Activated CD8-positive, alpha-beta memory T cell treated with anti-CD3 and anti-CD28 coated beads, Interleukin-2, amount 50 U/mL, for 48 hours (primary cell): ENCODE measurements at places on chromosomes 7 and 10.

DNA sequence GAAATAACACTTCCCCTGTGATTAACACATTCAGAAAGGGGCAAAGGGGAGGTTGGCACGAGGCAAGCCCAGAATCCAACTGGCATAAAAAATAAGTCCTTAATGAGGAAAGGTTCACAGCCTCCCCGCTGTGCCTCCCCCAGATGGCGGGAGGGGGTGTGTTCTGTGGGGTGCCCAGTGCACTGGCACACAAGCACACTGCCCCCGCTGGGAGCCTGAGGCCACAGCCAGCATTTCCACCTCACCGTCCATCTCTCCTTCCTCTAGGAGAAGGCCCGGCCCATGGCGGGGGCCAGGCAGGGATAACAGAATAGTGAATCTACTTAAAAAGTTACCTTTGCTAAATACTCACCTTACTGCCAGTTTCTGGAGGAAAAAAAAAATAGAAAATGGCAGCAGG lies 43.2 kb downstream of the PRKAG2 start:
- DNase-seq = no peak

- DNase-seq = no peak
These were observed 28.8 kb upstream of the KMT2E start for GRCh38 chr7:104985259-104985617.

- DNase-seq = no peak
These were observed 204.3 kb downstream of the DGKB start for GRCh38 chr7:14698239-14698638.

DNA sequence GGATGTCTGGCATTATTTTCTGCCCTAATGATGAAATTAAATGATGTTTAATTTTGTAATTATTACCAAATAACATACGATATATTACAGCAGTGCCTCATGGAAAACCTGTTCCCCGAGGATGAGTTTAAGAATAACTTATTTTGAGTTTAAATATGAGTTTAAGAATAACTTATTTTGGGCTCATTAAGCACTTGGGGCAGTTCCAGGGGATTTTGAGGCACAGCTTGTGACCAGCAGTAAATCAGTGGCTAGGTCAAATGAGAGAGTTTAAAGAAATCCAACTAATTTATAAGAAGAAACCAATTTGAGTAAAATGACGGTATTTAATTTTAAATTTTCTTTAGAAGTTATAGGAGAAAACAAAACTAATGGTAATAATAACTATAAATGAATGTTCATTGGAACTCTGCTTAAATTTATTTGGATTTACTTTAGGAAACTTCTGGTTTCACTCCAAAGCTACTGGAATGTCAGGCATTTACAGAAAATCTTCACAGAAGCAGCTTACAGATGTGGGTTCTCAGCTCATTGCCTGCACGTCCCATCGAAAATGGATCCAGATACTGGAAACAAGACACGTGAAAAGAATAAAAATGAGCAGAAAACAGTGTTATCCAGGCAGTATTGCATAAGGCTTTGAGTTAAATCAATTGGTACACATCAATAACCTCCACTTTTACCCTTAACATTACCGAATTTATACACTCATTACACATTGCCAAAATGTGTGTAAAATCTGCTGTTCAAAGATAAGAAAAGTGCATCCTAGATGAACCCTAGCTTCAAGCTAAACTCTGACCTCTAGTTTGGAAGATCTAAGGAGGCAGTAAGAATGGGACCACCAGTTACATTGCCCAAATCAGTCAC lies 784.5 kb upstream of the IGFBP3 start:
- DNase-seq = no peak

DNA sequence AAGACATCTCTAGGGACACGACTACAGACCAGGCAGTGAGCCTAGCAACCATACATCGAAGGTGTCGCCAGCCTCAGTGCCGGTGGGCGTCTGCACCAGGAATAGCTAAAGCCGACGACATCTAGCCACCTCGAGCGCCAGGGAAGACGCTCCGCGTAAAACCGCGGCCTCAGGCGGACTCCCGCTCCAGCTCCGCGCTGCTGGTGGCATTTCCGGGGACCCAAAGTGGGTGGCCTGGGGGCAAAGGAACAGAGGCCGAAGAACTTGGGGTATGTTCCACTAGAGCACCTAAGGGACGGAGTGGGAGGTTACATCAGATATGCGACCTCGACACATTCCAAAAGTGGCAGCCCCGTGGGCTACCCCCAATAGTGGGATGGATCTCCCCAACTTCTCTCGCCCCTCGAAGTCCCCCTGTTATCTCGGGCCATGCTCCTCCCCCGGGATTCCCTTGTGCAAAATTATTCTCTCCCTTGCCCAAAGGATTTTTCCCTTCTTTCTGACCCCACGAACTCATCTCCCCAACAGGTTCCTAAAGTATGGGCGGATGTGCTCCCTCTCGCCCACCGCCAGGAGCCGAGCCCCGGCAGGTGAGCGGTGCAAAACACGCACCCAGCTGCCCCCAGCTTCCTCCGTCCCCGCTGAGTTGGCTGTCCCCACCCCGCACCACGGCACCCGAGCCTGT lies 1.2 kb downstream of the KCNMA1 start:
- no peak for DNase-seq

- DNase-seq = no peak
These were observed 476.5 kb upstream of the POT1 start for GRCh38 chr7:125406111-125406510.

GRCh38 chr10:100338434-100339036 lies 8.5 kb upstream of the SCD start:
- DNase-seq = peak; percentile 87

DNA sequence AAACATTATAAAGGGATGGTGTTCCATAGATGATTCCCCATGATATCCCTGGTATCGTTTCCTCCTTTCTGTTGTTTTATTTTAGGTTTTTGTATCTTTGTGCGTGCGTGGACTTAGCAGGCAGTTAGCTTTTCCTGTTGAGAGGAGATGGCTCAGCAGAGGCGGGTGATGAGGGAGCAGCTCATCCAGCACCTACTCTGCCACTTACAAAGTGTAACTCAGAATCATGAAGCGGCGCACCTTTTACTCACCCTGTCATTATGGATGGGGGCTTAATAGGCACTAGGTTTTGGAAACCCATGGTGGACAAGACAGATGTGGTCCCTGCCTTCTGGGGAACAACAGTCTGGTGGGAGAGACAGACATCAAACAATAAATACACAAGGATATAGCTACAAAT lies 17.1 kb downstream of the FAM241B start:
- DNase-seq = no peak

DNA sequence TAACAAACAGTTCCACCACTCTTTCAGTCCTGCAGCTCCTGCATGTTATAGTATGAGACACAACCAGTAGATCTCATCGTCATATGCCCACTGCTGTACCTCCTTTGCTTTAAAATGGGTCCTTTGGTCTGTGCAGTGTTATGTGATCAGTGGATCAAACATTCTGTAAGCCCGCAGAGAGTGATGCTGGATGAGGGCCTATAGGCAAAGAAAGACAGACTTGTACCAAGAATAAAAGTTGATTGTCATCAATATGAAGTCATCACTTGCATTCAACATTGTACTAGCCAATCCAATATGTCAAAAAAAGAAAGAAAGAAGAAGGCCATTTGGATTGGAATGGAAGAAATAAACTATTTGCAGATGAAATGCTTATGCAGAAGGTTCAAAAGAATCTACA lies 79.8 kb upstream of the PHYHIPL start:
- DNase-seq = no peak

GRCh38 chr7:158392251-158392650 lies 195.4 kb downstream of the PTPRN2 start:
- no peak for DNase-seq

- DNase-seq = no peak
These were observed 32.9 kb upstream of the INPP5A start for GRCh38 chr10:132504501-132505272.

GRCh38 chr7:7820939-7821338 lies 102.5 kb upstream of the RPA3 start:
- DNase-seq = no peak

- DNase-seq = no peak
These were observed 32.9 kb downstream of the ZNF775 start for GRCh38 chr7:150412016-150412415.

GRCh38 chr10:124656113-124656490 lies 88.1 kb downstream of the FAM53B start:
- no peak for DNase-seq

DNA sequence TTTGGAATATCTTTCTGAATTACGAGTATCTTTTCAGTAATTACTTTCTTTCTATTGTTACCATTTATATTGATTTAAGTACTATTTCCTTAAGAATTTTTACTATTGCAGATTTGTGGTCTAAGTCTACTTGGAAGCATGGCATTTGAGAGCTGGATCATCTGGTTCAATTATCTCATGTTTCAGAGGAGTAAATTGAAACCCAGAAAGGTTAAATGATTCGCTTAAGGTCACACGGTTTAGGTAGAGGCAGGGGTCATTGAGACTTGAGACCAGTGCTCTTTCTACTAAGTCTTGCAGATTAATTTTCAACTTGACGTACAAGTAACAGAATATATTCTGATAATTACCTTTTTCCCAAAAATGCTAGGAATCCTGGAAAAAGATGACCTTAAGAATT lies 109.2 kb upstream of the GLCCI1 start:
- no peak for DNase-seq

DNA sequence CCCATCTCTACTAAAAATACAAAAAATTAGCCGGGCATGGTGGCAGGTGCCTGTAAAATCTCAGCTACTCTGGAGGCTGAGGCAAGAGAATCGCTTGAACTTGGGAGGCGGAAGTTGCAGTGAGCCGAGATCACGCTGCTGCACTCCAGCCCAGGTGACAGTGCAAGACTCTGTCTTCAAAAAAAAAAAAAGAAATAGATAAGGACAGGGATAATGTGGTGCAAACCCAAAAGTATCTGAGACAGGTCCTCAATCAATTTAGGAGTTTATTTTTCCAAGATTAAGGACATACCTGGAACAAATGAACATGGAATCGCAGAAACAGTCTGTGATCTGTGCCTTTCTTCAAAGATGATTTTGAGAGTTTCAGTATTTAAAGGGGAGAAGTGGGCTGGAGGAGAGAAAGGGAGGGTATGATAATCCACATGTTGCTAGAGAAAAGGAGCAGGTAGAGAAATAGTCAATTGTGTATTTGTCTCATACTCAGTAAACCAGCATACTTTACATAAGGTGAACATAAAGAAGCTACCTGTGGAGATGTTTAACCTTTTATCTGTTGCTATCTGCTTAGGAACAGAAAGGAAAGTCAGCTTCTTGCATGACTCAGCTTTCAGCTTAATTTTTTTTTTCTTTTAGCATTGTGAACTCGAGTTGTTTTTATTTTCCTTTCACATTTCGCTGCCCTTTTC lies 4.9 kb upstream of the MTPN start:
- DNase-seq = no peak

- no peak for DNase-seq
These were observed 33.1 kb upstream of the ADD3 start for GRCh38 chr10:109974504-109975191.
